ENCODE measurements at places on chromosomes 4 and X.

GRCh38 chr4:150253965-150254630 lies 175.9 kb downstream of the DCLK2 start:
- no peak for DNase-seq

GRCh38 chr4:180422989-180423711 lies 1820.1 kb upstream of the TENM3 start:
- no peak for DNase-seq

DNA sequence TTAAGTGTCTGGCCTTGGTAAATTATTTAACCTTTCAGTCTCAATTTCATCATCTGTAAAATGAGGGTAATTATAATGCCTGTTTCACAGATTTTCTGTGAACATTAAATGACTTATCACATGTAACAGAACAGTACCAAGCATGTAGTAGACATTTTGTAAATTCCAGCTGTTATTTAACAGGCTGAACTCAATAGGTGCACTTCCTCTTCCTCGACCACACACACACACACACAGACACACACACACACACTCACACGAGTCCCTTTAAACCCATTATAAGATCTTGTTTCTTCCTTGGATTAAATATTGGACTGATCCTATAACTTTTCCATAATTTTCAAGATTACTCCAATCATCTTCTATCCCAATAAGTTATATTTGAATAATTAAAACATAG lies 53.4 kb upstream of the COL25A1 start:
- DNase-seq = no peak

DNA sequence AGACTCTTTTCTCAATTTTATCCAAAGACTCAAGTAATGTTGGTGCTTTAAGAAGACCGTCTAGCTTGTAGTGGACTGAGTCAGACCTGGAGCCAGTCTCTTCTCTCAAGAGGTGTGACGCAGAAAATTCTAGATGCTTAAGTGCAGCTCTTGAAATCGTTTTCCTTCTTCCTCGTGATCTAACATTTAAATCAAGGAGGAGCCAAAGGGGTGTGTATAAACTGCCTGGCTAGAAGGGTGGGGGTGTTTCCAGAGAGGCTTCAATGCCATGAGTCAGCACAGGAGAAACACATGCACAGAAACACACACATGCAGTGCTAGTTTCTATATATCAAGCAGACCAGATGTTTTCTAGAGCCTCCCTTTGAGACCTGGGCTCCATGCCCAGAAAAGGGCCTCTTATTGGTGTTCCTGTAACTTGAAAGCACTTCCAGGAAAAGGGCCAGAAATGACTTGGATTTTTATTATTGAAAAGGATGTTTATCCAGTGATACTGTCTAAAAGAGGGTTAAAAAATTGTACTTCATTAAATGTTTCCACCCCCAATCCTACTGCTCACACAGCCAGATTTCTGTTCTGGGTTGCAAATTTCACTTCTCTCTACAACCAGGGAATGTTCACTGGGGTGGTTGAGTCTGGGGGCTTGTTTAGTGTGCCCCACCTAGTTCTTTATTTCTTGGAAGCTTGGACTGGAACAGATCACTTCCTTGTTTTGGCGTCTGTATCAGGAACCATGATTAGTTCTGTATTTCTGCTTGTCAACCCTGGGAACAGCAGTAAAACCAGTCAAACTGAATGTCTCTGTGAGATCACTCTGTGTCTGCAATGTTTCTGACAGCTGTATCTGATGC lies at the start of gene CLIC2:
Gene CLIC2, minus strand, starts transcription at position 129 of the 851 bp plus-strand sequence. CDS start 187 bp downstream, outside the sequence.
- DNase-seq = no peak

DNA sequence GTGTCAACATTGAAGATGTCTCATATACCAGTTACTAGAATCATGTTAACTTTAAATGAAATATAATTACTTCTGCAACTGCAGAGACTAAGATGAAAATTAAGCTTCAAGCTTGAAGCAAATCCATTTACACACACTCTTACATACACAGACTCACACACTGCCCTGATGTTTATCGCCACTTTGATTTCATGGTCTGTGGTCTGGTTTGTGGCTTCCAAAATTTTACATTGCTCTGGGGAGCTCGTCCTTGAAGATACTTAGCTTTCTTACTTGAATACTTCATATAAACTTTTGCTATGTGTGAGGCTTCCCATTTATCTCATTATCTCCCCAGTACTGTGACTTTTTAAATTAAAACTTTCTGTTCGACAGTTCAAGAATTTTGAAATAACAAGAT lies 35.8 kb downstream of the ARHGEF38 start:
- DNase-seq = no peak

- no peak for DNase-seq
Observed at GRCh38 chrX:21004835-21005234, 369.4 kb upstream of the CNKSR2 start.

All from type B pancreatic cell (in vitro differentiated cells).